ENCODE measurements at places on chromosomes 11 and 22.
A peak's percentile ranks its signal among the peaks of the same experiment; 100 is the strongest.

GRCh38 chr11:64255135-64256128, 4.1 kb downstream of the PLCB3 start:
- no peak for DNase-seq

GRCh38 chr11:69696749-69697468, 6.9 kb downstream of the FGF19 start:
- no peak for DNase-seq

GRCh38 chr11:2990617-2991451, 1.3 kb downstream of the NAP1L4 start:
- DNase-seq: no peak

DNA sequence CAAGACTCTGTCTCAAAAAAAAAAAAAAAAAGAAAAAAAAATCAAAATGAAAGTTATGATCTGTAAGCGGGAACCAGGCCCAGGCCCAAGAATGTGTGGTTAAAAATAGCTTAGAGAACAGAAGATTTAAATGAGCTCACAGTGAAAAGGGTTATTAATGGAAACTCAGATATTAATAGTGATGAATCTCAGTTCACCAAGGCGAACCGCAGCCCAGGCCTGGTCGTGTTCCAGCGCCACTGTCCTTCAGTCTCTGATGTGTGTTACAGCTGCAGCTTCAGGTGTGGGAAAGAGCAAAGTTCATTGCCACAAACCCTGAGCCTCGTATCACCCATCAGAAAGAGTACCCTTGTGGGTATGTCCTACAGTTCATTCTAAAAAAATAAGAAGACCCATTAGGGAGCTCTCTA, 107.1 kb downstream of the GAB2 start:
- no peak for DNase-seq

DNA sequence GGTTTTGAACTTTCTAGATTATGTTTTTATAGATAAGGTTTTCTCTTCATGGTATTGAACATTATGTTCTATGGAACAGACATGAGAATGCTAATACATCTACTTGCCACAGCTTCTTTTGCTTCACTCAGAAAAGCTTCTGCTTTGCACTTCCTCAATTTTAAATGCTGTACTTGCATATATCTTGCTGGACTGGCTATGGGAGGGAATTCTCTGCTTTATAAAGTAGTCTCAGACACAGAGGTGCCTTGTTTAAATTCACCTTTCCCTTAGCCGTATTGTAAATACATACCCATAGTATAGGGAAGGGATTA, 173.9 kb downstream of the DDX10 start:
- DNase-seq: no peak

DNA sequence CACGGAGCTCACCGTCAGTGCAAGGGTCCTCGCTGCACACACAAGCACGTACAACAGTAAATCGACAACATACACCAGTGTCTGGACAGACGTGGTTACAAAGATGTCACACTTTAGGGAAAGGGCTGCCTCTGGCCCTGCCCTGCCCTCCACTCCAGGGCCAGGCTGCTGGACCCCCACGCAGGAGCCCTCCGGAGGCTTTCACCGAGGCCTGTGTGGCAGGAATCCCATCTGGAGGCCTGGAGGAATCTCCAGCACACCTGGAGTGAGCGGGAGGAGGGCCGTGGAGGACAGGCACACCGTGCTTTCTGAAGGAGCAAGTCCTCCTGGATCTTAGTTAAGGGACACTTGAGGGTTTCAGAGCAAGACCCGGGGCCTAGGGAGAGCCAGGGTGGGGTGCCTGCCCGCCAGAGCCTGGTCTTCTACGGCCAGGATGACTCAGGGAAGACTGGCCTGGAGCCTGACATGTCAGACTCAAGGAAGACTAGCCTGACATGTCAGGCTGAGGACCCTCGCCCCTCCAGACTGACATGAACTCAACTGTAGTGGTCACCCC, 2.1 kb upstream of the PIM3 start:
- DNase-seq: no peak

GRCh38 chr11:4025248-4025966, 69.2 kb upstream of the RRM1 start:
- peak; percentile 32 for DNase-seq

DNA sequence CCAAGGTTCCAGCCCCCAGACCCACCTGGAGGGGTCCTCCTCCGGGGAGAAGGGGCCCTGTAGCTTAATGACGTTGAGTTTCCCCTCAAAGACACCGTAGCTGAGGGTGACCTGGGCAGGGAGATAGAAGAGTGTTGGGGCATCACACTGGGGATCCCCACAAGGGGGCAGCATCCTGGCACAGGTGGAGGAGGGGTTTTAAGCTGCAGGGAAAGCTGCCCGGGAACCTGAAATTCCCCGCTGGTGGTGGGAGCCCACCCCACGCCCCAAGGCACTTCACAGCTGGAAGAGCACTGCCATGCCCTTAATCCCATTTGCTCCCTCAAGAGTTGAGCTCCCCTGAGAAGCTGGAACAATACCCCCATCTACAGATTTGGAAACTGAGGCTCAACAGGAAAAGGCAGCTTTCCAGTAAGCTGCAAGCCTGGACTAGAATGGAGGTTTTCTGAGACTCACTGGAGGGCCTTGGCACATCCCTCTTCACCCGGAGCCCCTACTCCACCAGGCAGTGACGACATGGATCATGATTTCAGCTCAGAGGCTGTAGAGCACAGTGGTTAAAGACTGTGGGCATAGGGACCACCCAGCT, 13.7 kb downstream of the MFNG start:
- DNase-seq: peak; percentile 1

DNA sequence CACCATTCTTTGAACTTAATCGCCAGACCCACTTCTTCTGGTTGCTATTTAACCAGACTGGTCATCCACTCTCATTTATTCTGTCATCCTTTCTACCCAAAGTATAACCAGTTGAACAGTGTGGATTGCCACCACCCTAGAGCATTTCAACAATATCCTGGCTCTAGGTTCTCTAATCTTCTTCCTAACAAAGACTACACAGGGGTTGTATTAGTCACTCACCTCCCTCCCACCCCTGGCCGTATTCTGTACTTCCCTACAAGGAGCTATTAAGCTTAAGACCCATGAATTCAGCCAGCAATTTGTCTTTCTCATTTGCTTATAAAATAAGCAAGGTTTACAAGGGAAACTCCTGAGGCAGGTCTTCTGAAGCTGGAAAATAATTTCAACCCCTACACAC, 46.9 kb upstream of the CEP126 start:
- no peak for DNase-seq

- no peak for DNase-seq
Observed at GRCh38 chr11:85737738-85738137, 51.7 kb upstream of the CCDC89 start.

Measured in right kidney (tissue), 9 donors.